ENCODE measurements at places on chromosomes 12 and 14.

DNA sequence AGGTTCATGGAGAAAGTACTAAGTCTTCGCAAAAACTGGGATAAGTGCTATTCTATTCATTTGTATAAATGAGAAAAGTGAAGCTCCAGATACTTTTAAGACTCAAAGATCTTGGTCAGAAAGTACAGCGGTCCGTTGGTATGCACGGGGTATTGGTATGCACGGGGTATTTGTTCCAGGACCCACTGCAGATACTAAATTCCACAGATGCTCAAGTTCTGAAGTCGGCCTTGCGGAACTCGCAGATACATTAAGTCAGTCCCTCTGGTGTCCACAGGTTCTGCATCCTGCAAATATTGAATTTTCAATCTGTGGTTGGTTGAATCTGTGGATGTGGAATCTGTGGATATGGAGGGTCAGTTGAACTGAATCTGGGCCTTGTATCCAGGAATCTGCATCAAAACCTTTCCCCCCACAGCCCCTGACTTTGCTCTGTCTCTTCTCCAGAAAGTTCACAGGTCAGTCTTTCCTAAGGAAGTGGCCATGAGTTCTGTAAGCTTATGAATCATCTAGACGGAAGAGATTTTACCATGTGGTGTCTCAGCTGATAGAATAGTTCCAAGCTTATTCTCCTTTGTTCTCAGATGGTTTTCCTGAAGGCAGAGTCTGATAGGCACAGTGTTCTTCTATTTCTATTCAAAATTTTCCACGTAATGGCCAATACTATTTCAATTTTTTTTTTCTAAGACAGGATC lies 274.7 kb downstream of the NEDD1 start:
- DNase-seq: no peak

- DNase-seq: peak; percentile 52
Measured at GRCh38 chr12:62332598-62332997, 72.4 kb downstream of the USP15 start.

- peak; percentile 50 for DNase-seq
Measured at GRCh38 chr14:64095620-64096019, 198.6 kb downstream of the ESR2 start.

DNA sequence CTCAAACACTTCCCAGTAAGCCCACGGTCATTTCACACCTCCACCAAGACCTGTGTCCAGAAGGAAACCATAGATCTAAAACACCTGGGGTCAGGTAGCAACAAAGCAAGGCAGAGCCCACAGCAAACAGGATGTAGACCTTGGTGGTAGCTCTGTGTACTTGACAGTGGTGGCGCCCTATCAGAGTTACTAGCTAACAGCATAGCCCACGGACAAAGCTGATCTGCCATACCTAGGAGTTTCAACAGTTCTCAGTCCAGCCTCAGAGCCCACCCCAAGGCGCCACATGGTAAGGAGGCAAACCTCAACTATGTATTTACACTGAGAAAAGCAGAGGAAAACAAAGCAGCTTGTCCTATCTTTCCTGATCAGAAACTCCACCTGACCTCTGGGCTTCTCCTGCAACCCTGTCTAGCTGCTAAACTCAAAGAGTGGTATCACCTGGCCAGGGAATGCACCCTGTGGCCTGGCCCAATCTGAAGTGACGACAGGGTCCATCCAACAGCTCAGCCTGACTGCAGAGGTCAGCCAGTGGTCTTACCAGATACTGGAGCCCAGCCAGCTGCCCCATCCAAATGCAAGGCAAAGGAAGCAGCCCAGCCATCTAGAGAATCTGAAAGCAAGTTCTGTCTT lies 46.3 kb downstream of the STON2 start:
- no peak for DNase-seq

- peak; percentile 72 for DNase-seq
Measured at GRCh38 chr12:19234981-19235871, 105.7 kb downstream of the PLEKHA5 start.

DNA sequence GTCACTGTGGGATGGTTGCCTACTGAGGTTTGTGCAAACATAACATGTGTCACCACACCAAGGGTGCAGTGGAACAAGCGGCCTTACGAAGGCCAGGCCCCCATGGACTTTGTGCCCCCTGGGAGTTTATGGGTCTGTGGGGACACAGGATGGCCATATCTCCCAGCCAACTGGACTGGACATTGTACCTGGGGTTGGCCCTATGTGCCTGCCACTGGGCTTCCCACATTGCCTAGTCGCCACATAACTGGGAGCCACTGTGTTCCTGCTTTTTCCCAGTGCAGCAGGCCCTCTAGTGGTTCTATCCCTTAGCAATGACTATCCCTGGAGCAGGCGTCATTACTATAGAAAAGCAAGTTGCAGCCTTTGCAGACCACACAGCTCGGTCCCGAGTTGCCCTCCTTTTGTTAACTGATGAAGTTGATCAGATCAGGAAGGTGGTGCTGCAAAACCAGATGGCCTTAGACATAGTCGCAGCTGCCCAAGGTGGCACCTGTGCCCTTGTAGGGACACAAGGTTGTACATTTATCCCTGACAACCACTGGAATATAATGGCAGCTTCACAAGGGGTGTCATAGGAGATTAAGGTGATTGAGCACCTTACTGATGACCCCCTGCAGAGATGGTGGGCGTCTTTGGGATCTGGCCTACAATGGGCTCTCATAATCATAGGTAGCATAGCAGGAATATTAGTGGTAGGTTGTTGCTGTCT lies 15.2 kb upstream of the RNASE12 start:
- DNase-seq: peak; percentile 71

All from cardiac muscle cell (in vitro differentiated cells and primary cell).